Fibroblast of skin of abdomen (primary cell): ENCODE measurements at places on chromosomes 13 and 19.

GRCh38 chr13:71661921-71662320 lies 205.1 kb downstream of the DACH1 start:
- DNase-seq, result peak; percentile 8

- no peak for DNase-seq
These were observed 15.6 kb upstream of the PROZ start for GRCh38 chr13:113142876-113143275.

- peak; percentile 38 for DNase-seq
These were observed 58.0 kb downstream of the PIBF1 start for GRCh38 chr13:72839831-72840426.

- peak; percentile 37 for DNase-seq
These were observed 12.1 kb upstream of the PSMD8 start for GRCh38 chr19:38362076-38362945.

DNA sequence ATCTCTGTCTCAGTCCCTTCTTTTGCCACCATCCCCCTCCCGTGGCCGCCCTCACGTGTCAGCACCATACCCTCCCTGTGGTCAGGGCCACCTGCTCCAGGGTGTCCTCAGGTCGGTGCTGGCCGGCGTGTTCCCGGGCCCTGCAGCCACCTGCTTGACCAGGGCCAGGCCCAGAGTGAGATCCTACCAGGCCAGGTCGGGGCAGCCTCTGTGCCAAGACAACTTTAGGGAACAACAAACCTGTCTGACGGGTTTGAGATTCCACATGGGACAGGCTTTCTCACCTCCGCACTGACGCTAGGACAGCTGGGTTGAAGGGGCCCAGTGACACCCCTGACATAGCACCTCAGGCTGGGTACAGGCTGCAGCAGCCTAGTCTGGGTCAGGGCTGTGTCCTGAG lies 7.5 kb upstream of the SBNO2 start:
- no peak for DNase-seq

DNA sequence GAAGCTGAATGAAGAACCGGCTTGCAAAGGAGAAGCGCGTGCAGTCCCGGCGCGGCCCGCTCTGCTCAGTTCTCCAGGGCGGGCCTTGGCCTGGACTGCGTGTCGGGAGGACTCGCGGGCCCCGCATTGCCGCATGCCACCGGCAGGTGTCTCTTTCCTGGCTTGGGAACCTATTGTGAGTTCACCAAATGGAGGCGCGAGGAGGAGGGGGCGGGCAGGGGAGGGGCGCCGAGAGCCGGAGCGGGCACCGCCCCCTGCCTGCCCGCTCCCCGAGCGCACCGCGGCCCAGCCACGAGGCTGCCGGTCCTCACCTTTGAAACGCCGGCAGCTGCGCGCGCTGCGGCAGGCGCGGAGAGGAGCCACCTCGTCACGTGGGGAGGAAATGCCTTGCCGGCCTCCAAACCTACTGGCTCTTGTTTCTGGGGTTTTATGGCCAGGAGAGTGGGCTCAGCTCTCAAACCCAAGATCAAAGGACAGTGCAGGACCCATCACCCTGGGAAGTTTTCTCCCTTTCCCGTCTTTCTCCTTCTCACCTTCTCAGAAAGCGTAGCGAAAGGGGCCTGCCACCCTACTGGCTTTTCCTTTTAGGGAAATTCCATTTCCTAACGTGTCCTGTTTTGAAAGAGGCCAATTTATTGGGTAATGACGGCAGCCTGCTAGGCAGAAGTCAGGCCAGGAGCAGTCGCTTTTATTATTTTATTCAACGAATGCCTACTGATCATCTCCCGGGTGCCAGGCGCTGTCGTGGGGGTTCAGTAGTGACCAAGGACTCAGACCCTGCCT lies 13.8 kb upstream of the UBE2L5 start:
- peak; percentile 90 for DNase-seq

- no peak for DNase-seq
These were observed 4.0 kb downstream of the NAPSA start for GRCh38 chr19:50361290-50362029.

DNA sequence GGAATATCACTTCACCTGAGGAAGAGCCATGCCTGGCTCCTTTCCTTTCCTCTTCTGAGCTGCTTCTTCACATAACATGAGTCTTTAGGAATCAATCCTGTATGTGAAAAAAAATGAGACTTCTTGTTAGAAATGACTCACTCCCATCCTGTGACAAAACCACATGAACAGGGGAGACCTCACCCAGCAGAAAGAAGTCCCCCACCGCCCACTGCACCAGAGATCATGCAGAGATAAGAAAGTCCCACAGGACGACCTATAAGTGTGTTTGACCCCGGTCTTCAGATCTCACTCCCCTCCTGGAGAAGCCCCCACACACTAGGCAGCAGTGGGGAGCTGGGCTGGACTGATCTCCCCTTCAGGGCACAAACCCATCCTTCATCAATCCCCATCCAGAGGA lies 7.8 kb downstream of the ZNF600 start:
- DNase-seq, result no peak

DNA sequence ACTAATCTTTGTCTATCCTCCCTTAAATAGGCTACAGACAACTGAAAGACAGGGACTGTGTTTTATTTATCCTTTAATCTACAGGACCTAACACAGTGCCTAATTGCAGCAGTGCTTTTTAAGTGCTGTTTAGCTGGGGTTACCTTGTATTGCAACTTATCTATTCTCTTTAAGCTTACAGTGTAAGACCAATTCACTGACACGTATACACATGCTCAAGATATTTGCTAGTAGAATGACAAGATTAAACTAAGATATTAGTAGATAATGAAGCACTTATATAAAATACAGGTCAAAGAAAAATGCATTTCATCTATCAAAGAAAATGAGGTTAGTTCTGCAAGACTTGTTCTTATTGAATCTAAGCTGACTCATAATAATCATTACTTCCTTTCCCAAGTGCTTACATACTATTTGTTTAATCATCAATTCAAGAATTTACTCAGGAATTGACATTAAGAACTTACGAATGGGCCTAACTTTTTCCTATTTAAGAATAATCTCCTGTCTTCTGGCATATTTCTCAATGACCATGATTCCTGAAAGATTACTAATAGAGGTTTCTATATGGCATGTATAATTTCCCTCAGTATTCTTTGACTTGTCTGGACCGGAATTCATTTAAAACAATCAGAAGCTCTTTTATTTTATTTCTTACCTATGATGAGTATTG lies 75.8 kb upstream of the MAB21L1 start:
- peak; percentile 86 for DNase-seq

DNA sequence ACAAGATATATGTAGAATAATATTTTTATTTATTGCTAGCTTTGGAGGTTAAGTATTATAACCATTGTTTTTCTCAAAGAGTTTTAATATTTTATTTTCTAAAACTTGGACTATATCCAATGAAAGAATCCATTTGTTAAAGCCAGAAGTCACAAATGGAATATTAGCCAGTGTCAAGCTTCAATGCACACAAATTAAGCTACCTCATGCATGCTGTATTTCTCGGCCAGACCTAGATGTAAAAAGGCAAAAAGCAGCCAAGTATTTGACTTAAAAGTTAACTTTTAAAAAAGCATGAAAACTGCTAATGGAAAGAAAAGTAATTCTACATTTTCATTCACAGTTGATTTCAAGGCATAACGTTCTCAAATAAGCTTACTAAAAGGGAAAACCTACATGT lies 160.0 kb upstream of the ATXN8OS start:
- DNase-seq, result no peak

DNA sequence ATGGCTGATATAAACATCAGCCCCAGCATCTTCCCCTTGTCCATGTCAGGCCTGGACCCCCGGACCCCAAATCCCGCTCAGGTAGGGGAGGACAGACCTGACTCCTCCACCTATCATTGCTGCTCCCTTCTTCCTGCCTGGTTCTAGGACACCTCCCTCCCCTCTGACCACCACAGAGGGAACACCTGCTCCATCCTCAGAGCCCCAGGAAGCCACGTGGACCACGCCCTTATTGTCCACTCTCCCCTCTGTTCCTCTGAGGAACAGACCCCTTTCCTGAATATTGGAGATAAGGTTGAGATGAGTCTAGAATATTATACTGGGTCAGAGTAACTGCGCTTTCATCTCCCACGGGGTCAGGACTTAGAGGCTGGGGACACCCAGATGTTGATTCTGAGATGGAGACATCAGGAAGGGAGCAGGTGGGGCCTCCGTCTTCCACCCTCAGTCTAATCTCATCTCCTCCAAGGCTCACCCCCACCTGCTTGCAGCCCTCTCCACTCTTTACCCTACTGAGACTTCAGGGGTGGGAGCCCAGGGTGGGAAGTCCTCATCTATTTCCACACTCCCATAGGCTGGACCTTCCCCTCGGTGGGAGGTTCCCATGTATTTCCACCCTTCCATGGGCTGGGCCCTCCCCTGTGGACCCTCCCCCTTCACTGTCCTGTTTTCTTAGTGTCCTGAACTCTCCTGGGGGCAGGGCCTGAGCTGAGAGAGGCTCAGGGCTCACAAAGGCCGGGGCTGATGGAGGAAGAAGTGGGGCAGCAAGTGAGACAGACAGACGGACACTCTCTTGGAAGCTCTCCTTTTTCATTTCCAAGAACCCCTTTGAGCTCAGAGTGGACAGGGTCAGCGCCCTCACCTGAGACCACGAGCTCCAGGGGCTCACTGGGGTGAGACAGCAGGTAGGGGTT lies 2.7 kb downstream of the LILRA4 start:
- DNase-seq, result no peak

DNA sequence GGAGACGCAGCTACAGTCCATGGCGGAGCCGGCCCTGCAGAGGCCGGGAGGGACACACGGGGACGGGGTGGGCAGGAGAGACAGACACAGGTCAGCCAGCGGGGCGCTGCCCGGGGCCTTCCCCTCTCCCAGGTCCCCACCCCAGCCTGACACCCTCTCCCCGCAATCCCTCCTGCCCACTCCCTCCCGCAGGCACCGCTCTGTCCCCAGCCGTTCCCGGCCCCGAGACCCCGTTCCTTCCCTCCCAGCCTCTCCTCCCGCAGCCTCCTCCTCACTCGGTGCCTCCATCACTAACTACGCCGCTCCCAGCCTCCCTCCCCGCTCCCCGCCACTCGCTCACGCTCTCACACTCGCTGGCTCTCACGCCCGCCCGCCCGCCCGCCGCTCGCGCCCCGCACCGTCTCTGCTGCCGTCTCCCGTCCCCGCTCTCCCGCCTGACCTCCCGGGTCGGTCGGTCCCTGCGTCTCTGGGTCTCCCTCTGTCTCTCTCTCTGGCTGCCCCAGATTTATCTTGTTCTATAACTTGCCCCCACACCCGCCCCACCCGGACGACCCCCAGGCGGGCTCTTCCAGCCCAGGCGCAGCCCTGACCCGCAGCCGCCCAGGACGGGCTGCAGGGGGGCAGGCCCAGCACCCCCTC lies 15.2 kb downstream of the ERFL start:
- DNase-seq, result no peak
